Ammon's horn (tissue), 1 donor: ENCODE measurements at places on chromosomes 4 and X.

- no peak for DNase-seq
These were observed 208.7 kb downstream of the PDGFC start for GRCh38 chr4:156762851-156763250.

DNA sequence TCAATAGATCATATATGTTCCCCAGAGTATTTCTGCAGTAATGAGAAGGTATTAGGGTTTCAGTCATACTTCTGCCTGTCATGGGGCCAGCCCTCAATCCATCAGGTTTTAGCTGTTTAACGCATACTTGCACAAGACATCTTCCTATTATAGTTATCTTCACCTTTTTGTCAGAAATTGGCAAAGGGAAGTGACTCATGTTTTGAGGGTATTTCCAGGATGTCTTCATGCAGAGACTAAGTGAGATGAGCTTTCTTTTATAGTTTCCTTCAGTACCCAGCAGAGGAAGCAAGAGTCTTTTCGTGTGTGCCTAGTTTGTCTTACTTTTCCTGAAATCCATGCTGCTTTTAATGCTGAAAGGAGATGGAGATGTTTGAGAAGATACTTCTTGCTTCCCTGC is 9.5 kb downstream of the CSTF2 start:
- no peak for DNase-seq

DNA sequence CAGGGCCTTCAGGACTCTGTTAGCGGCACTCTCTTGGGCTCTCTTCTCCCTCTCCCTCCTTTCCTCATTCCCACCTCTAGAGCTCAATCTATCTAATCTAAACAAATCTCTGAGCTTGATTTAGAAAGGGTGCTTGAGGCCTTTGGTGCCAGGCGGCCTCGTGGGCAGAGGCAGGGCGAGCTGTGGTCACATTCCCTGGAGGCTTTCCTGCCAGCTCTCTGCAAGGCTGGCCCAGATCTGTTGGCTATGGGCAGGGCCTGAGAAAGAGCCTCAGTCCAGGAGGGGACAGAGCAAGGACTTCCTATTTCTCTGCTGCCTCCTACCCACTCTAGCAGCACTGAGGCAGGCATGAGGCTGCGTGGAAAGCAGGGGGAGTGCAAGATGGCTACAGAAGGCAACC is 38.6 kb downstream of the PJA1 start:
- DNase-seq, result no peak

- DNase-seq, result no peak
These were observed 272.4 kb upstream of the KCNIP4 start for GRCh38 chr4:22220965-22221364.

GRCh38 chrX:74272230-74272629 is 31.8 kb upstream of the ZCCHC13 start:
- no peak for DNase-seq

DNA sequence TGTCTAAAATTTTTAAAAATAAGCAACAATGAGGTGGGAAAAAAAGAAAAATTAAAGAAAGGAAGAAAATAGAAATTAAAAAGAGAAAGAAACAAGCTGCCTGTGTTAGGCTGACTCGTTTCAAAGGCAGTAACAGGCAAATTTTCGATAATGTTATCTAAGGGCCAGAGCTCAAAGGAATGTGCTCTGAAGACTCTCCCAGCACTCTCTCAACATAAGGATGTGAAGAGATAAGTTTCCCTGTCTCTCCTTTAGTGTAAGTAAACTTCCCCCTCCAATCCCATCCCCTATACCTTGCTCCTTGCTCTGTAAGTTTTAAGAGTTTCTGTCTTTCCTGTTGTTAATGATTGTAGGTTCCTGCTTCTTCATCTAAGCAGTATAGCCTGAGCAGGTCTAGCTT is 172.8 kb downstream of the TEX13C start:
- DNase-seq, result no peak

GRCh38 chr4:121057466-121057922 is 14.8 kb downstream of the NDNF start:
- DNase-seq, result no peak

DNA sequence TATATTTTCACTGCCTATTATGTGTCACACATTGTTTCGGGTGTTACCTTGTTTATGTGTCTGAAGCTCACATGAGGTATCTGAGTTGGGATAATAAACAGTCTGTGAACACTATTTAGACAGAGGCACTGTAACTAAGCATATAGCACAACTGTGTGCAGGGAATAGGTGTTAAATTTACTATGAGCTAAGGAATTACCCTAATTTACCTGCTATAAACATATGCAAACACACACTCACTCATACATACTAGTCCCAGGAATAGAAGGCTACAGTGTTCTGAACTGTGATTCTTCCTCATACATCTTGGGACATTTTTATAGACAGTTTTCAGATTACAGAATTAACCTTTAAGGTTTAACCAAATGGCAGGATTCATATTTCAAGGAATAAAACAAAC is 127.6 kb upstream of the SPANXN4 start:
- no peak for DNase-seq

DNA sequence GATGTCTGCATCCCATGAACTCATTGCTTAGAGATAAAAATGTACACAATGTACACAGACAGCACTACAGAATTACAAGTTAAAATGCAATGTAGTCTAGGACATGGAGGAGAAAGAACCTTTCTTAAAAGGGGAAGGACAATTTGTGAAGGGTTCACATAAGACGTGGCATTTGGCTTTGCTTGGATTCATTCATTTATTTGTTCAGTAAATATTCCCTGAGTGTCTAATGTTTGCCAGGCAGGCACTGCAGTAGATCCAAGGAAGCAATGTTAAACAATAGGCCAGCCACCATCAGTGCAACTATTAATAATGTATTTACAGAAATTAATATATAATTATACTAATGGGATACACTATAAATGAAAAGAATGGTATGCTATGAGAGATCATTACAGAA is 94.4 kb downstream of the GRIA2 start:
- DNase-seq, result no peak

DNA sequence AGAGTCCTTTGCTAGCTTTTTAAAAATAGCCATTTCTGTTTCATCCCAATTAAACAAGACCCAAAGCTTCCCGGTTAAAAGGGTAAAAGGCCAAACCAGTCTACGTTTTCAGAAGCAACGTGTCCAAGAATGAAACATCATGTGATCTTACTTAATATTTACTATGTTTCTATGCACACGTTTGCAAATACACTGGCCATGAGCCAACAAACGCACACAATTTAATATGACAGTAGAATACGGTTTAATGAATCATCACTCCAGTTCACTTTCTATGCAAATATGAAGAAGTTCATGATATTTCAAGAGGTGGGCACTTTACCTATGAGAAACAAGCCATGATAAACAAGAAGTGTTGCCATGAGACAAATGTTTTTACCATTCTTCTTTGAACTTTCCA is 4.3 kb downstream of the NR0B1 start:
- no peak for DNase-seq

DNA sequence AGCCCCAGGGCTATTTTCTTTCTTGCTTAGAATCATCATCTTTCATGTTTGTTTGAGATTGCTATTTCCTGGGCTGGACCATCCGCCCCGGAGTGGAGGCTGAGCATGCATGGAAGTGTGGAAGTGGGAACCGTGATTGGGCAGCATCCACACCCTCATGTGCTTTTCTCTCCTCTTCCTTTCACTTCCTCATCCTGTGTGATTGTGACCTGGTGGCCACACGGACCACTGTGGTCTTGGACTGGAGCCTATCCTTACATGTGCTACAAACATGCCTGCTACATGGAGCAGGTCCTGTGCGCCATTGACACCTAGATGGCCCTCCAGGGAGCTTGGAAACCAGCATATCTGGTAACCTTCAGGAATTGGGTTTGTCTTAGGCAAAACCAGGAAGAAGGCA is 175.9 kb upstream of the LCORL start:
- no peak for DNase-seq

- DNase-seq, result peak; percentile 48
These were observed 11.1 kb upstream of the TMEM156 start for GRCh38 chr4:39043058-39043860.

- DNase-seq, result no peak
These were observed 37.9 kb downstream of the WDR1 start for GRCh38 chr4:10078481-10079233.

DNA sequence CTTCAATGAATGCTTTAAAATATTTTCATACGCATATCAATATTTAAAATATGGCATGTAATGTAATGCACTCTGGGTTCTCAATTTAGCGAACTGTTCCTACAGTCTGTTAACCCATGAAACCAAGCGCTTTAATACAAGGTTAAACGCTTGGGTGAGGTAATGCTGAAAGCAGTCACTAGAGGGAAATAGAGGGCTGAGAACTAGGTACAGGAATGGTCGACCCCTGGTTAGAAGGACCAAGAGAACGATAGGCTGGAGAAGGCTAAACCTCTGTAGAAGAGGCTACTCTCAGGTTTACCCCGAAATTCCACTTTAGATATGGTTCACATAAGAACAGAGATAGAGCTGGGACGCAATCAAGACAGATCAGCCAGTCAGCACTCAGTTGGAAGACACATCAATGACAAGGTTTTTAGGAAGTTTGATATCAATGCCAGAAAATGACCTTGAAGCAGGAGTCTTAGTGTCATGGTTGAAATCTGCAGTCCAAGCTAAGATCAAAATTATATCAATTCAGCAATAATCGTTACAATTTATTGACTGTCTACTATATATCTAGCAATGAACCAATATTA is 26.9 kb downstream of the ARSJ start:
- peak; percentile 10 for DNase-seq

DNA sequence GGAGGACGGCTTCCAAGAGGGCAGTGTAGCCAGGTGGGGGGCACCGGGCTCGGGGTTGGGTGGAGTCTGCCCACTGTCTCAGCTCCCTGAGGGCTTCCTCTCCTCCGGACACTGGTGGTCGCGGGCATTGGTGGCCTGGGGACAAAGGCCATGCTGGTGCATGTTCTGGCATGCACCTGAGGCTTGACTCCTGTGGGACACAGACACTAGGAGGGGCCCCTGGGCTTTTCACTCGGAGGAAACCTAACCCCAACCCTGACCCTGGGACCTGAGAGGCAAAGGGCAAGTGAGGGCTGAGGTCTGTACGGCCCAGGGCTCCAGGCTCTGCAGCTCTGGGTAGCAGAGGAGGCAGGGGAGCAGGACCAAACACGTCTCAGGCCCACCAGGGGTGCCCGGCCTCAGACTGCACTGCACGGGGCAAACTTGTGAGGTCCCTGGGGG is 22.3 kb upstream of the FGFR3 start:
- DNase-seq, result no peak

- peak; percentile 8 for DNase-seq
These were observed 43.4 kb downstream of the MAOA start for GRCh38 chrX:43699475-43699874.

- DNase-seq, result peak; percentile 63
These were observed 108.3 kb downstream of the CDS1 start for GRCh38 chr4:84691170-84691691.

- peak; percentile 35 for DNase-seq
These were observed 99.3 kb upstream of the ARMCX2 start for GRCh38 chrX:101759000-101759399.

DNA sequence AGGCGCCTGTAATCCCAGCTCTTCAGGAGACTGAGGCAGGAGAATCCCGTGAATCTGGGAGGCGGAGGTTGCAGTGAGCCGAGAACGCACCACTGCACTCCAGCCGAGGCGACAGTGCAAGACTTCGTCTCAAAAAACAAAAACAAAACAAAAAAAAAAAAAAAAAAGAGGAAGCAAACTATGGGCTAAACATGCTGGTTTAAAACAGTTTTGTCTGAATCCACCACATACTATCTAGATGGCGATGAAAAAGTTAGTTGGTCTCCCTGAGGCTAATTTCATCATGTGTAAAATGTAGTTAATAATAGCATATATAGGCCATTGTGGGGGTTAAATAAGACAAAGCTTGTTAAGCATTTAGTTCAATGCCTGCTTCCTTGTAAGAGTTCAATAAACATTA is 451.1 kb downstream of the RPA4 start:
- no peak for DNase-seq

GRCh38 chrX:71609095-71609750 is 9.1 kb downstream of the CXCR3 start:
- no peak for DNase-seq

DNA sequence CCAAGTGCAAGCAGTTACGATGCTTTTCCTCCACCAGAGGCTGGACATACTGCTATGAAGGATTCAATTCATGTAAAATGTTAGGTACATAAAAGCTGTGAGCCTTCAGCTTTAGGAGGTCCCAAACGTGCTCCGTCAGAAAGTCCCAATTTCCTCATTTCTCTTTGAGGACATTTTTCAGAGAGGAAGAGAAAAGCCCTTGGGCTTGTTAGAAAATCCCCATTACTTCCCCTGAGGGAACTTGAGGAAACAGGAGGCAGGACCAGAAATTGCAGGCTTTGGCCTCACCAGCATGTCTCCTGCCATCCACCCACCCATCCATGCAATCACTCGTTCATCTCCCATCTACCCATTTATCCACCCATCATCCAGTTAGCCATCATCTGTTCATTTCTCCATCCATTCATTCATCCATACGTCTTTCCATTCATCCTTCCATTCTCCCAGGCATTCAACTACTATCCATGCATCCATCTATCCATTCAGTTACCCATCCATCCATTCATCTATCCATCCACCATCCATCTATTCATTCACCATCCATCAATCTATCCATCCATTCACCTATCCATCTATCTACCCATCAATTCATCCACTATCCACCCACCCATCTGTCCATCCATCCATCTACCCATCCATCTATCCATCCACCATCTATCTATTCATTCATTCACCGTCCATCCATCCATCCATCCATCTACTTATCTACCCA is 223.5 kb downstream of the AFAP1 start:
- no peak for DNase-seq

- no peak for DNase-seq
These were observed 7.5 kb upstream of the LETM1 start for GRCh38 chr4:1863297-1864033.

DNA sequence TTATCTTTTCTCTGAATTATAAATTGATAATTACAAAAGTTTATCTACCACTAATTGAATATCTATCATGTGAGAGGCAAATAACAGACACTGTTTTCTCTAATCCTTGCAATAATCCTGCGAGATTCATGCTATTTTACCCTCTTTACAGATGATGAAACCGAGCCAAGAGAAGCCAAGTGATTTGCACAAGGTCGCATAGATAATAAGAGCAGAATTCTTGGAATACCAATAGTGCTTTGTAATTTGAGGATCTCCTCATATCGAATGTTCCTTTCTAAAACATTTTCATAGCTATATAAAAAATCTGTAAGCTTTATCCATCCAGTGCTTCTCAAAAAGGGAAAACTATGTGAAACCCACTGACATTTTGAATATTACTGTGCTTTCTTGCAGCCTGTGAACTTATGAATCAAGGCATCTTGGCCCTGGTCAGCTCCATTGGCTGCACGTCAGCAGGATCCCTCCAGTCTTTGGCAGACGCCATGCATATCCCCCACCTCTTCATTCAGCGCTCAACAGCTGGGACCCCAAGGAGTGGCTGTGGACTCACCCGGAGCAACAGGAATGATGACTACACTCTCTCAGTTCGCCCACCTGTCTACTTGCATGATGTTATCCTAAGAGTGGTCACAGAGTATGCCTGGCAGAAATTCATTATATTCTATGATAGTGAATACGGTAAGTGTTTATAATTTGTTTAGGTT is 743.8 kb upstream of the ATOH1 start:
- no peak for DNase-seq

GRCh38 chr4:26010304-26010703 is 96.3 kb downstream of the SMIM20 start:
- no peak for DNase-seq

- peak; percentile 8 for DNase-seq
These were observed 32.1 kb downstream of the NDUFB11 start for GRCh38 chrX:47112316-47112954.

- no peak for DNase-seq
These were observed 38.1 kb downstream of the SEPTIN11 start for GRCh38 chr4:76987685-76988084.

- no peak for DNase-seq
These were observed 151.9 kb downstream of the CRLF2 start for GRCh38 chrX:1060562-1060960.

GRCh38 chrX:132271311-132271778 is 52.1 kb upstream of the RAP2C start:
- no peak for DNase-seq
